Epithelial cell of proximal tubule (primary cell): ENCODE measurements at places on chromosomes 1 and 21. TPM values are rescaled to one million over a fixed set of nuclear protein-coding genes. Genes with fewer than 3 reads are reported as not detected.

DNA sequence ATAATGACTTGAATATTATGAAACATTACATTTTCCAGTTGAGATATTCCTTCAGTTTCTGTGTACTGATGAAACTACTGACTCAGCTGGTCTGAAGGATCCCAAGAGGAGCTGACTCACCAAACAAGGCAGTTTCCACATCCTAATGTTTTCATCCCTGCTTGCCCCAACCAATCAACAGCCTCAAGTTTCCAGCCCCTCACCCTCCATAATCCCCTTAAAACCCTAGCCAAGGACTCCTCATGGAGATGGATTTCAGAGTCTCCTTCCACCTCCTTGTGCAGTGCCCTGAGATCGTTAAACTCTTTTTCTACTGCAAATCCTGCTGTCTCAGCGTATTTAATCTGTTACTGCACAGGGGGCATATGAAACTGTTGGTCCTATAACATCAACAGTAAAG is 83.1 kb upstream of the HAO2 start:
- DNase-seq = peak; percentile 38

- DNase-seq = no peak
Observed at GRCh38 chr1:96968541-96968940, 247.0 kb downstream of the PTBP2 start.

DNA sequence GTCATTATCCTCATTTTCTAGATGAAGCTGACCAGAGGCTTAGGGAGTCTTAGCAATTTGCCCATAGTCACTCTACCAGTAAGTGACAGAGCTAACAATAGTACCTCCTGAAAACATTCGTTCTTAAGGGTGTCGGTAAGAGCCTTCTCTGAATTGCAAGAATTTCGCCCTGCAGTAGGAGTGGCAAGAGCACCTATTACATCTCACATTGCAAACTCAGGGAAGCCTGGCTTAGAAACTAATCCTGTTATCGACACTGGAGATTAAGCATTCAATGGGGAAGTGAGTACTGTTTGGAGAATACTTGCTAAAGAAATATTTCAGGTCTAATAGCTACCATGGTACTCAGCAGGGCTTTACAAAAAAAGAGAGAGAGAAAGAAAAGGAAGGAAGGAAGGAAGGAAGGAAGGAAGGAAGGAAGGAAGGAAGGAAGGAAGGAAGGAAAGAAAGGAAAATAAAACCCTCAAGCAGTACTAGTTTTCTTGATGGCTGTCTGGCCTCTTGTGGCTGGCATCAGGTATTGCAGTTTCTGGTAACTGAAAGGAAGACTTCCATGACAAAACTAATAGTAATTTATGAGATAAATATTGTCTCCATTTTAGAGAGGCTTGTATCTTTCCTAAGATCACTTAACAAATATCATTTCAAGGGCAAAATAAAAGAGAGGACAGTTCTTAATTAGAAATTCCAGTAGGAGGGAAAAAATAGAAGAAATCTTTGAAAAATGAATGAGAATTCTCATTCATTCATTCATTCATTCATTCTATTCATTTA is 10.4 kb downstream of the C1orf226 start:
- no peak for DNase-seq

GRCh38 chr1:61337981-61338848 is 255.9 kb downstream of the NFIA start:
- peak; percentile 72 for DNase-seq

Gene SYNJ1
- 1.1 and 2.5 TPM in 2 replicates for total RNA-seq
